ENCODE measurements at places on chromosomes 16 and 17.
A peak's percentile ranks its signal among the peaks of the same experiment; 100 is the strongest.

DNA sequence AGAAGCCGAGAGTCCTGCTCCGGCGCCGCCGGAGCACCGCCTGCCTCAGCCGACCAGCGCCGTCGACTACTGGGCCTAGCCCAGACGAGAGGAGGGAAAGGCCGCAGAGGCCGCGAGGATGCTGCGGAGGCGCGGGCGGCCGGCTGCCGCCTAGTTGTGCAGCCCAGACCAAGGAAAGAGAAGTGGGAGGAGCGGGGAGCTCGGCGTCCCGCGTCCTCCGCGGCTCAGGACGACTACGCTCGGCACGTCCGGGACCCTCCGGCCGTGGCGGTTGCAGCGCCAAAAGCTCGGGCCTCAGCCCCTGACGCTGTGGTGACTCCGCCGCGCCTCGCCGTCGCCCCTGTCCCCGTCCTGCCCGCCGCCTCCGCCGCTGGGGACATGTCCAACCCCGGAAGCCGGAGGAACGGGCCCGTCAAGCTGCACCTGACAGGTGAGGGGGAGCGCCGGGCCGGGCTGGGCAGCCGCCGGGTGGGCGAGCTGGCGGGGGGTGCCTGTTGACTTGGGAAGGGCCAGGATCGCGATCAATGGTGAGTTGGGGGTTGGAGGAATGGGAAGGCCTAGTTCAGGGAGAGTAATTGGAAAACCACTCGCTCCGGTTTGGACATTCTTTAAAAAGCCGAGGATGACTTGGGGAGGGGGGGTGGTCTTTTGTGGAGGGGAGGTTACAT is 37.7 kb downstream of the RNF135 start:
- DNase-seq = peak; percentile 70

DNA sequence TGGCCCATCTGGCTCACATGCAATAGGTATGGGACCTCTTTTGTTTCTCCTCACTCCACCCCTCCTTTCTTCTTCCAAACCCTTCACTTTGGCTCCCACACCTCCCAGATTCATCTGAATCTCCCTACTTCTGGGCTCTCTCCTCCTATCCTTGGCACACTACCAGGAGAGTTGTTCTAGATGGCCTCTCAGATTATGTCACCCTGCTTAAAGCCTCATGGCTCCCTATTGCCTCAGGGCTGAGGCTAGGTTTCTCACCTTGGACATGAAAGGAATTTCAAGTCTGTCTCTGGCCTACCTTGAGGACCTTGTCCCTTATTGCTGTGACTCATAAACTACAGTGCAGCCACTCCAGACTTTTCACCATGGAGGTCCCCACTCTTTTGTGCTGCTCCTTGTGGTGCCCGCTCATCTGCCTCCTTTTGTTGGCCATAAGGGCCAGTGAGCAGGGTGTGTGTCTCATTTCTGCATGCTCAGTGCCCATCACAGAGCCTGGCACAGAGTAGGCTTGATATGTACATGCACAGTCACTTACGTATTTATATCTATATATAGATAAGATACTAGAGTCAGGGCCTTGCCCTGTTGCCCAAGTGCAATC is 1.0 kb upstream of the MFAP4 start:
- no peak for DNase-seq

- peak; percentile 95 for DNase-seq
Measured at GRCh38 chr17:42964161-42964932, at the start of gene AARSD1. AARSD1 (minus strand) TSS chr17:42964454; CDS start chr17:42964440, 14 bp downstream.

- no peak for DNase-seq
Measured at GRCh38 chr17:75931062-75931461, 9.8 kb downstream of the FBF1 start.

GRCh38 chr16:1530349-1530882 is 3.0 kb upstream of the TMEM204 start:
- no peak for DNase-seq

GRCh38 chr17:80652756-80653330 is 108.2 kb downstream of the RPTOR start:
- DNase-seq = no peak

DNA sequence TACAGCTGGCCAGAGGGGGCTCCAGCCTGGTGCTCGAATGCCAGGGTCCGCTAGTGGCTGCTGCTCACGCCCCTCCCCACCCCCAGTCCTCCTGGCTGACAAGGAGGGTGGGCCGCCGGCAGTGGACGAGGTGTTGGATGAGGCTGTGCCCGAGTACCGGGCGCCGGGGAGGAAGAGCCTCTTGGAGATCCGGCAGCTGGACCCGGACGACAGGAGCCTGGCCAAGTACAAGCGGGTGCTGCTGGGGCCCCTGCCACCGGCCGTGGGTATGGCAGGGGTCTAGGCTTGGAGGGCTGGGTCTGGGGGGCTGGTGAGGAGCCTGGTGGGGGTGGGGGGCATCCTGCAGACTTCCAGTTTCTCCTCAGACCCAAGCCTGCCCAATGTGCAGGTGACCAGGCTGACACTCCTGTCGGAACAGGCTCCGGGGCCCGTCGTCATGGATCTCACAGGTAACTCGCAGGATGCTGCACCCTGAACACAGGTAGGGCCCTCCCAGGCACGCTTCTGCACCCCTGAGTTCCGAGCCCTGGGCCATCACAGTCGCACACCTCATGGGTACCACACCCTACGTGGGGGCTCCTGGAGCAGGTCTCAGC is 1.2 kb upstream of the PDIA2 start:
- DNase-seq = no peak

DNA sequence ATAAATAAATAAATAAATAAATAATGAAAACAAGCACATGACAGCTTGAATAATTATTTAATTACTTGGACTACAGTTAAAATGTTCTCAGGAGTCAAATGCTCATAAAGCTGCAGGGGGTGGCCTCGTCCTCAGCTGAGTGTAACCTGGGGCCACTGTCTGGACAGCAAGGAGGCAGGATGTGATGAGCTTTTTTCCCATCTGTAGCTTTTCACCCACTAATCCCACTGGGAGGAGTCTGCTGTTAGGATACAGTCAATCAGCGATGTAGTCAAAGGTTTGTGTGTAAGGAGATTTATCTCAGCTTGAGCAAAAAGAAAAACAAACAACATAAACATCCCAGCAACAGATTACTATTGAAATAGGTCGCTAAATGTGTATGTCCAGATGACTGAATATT is 22.5 kb downstream of the ZCCHC14 start:
- DNase-seq = no peak

DNA sequence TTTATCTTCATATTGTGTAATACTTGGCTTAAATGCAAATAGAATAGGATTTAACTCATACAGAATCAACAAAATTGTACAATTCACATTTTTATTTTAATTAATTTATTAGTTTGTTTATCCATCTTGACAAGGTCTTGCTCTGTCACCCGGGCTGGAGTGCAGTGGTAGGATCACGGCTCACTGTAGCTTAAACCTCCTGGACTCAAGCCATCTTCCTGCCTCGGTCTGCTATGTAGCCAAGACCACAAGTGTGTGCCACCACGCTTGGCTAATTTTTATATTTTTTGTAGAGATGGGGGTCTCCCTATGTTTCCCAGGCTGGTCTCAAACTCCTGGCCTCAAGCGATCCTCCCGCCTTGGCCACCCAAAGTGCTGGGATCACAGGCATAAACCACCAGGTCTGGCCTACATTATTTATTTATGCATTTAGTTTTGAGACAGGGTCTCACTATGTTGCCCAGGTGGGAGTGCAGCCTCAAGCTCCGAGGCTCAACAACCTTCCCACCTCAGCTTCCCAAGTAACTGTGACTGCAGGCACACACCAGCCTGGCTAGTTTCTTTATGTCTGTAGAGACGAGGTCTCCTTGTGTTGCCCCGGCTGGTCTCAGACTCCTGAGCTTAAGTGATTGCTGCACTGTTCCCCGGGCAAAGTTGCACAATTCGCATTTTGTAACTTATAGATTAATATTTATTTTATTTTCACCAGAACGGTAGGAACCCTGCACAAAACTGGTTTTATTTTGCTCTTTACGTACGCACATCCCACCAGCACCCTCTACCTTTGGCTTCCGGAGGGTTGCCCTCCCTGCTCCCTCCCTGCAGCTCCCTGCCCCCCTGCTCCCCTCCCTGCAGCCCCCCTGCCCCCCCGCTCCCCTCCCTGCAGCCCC is 4.9 kb downstream of the DPEP1 start:
- no peak for DNase-seq

- DNase-seq = no peak
Measured at GRCh38 chr16:22942811-22943210, 128.8 kb downstream of the HS3ST2 start.

- DNase-seq = no peak
Measured at GRCh38 chr17:74745548-74746177, 2.8 kb upstream of the NHERF1 start.

- DNase-seq = no peak
Measured at GRCh38 chr16:80989801-80990200, 16.9 kb downstream of the CMC2 start.

GRCh38 chr17:59361386-59361785 is 29.9 kb downstream of the YPEL2 start:
- no peak for DNase-seq

- DNase-seq = no peak
Measured at GRCh38 chr16:18933501-18933900, 7.3 kb upstream of the SMG1 start.

GRCh38 chr17:56867948-56868376 is 34.0 kb downstream of the DGKE start:
- DNase-seq = no peak

DNA sequence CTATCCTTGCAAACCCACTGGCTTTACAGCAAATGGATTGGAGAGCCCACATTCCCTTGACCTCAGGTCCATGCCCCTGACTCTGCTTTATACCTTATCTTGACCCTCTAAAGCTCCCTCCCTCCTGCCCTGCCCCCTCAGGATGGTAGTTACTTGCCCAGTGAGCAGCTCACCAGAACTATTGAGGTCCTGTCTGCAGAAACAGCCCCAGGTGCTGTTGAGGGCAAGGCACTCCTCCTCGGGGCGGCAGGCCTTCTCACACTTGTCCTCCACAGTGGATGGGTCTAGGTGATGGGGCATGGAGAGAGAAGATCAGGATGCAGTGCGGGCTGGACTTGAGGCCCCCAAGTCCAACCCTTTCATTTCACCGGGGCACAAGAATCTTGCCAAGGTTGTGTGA is 4.6 kb downstream of the GP2 start:
- DNase-seq = no peak

GRCh38 chr17:13320046-13320785 is 281.5 kb downstream of the HS3ST3A1 start:
- DNase-seq = no peak

GRCh38 chr16:69485361-69485760 is 60.9 kb downstream of the CYB5B start:
- no peak for DNase-seq

DNA sequence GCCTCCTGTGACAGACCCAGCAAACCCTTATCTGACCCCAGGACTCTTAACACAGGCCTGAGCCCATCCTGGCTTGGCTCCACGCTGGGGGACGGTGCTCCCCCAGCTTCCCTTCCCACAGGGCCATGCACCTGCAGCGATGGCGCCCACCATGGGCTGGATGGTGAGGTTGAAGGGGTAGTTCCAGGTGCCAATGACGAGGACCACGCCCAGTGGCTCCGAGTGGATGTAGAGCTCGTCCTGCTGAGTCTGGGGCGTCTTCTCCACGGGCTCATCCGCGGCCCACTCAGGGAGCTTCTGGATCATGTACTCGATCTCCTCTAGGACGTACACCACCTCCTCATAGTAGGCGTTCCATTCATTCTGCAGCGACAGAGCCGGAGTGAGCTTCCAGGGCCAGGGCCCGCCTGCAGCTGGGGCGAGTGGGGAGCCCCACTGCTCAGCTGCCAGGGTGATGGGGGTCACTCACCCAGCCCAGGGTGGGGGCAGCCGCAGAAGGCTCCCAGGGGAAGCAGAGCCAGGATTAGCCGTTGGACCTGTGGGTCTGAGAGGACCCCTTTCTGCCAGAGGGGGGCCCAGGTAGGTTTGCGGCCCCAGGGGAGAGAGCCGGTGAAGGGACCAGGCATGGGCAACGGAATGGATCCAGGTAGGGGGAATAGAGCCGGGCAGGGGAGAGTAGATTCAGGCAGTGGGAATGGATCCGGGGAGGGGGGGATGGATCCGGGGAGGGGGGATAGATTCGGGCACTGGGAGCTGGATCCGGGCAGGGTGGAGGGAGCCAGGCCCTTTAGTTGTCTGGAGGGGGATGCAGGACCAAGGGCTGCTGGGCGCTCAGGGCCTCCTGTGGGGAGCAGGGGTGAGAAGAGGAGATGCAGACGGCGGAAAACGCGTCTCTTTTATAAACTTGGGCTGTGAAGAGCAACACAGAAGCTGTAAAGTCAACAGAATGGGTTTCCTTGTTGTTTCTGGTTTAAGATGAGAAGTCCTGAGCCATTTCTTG is 4.7 kb downstream of the ALDH3A1 start:
- DNase-seq = no peak

DNA sequence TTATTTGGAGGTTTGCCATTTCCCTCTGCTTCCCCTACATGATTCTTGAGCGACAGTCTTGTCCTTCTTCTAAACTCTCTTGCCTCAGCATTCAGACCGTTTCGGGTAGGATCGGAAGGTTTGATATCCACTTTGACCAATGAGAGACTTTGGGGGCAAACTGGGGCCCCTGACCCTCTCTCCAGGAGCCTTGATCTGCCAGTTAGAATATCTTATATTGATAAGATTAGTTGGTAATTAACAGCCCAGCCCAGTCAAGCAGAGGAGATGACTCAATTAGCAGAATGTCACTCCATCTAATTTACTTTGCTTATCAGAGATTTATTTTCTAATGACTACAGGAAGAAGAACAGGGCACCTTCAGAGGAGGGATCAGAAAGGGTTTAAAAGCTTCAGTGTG is 532.8 kb downstream of the XYLT1 start:
- DNase-seq = no peak

GRCh38 chr17:68246271-68247028 is 1.4 kb upstream of the AMZ2 start:
- DNase-seq = no peak

DNA sequence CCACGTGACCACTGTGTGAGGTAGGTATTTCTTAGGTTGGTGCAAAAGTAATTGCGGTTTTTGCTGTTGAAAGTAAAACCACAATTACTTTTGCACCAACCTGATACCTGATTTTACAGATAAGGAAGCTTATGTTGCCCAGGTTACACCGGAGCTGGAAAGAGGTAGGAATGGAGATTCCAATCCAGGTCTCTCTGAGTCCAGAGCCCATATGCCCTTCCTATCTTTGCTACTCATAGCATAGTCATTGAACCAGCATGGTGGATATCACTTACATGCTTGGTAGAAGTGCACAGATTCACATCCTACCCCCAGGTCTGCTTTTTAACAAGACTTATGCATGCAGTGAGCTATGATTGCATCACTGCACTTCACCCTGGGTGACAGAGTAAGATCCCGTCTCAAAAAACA is 61.8 kb downstream of the ARSG start:
- no peak for DNase-seq

DNA sequence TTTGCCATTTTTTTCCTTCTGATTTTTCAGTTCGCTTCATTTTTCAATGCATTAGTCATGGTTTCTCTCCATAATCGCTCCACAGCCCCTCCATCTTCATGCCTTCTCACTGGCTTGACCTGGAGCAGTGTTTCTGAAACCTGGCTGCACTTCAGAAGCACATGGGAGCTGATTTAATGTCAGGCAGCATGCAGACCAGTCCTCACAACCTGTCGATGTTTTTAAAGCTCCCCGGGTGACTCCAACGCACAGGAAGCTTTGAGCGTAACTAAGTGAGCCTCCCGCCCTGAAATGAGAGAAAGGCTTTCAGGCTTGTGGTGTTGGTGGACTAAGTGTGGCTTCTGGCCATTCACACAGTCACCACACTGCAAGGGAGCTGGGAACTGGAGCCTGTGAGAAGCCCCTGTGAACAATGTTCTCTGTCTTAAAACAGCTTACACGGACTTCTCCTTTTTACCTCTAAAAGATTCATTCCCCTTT is 16.8 kb upstream of the DRG2 start:
- no peak for DNase-seq

All from activated naive CD4-positive, alpha-beta T cell treated with anti-CD3 and anti-CD28 coated beads, Interleukin-2, amount 10 ng/mL, durations not matched to agents 7 days and 5 days (primary cell).